ENCODE measurements at places on chromosomes 5 and 9.

GRCh38 chr5:120771202-120771601 is 307.1 kb downstream of the PRR16 start:
- no peak for DNase-seq

DNA sequence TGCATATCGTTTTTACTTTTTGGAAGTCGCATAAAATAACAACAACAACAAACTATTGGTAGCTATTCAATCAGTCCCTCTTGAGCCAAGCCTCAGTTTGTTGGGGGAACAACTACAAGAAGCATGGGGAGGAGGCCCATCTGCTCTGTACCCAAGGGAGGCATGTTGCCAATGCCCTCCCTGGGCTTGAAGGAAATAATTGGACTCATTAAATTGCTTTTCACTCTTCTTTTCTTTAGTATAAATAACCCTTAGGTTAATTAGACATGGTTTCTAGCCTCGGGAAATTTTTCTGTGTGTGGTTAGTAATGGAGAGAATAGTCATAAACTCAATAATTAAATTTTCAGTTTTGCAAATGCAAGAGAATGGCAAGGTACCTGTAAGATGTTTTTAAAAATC is 500.7 kb downstream of the TLE4 start:
- no peak for DNase-seq

- DNase-seq = no peak
Measured at GRCh38 chr9:105901514-105902109, 207.3 kb downstream of the TMEM38B start.

- no peak for DNase-seq
Measured at GRCh38 chr9:104977580-104977979, 49.6 kb upstream of the ABCA1 start.

GRCh38 chr5:134965271-134965825 is 2.4 kb upstream of the CATSPER3 start:
- DNase-seq = no peak

GRCh38 chr9:70101265-70101664 is 57.6 kb downstream of the MAMDC2 start:
- no peak for DNase-seq

DNA sequence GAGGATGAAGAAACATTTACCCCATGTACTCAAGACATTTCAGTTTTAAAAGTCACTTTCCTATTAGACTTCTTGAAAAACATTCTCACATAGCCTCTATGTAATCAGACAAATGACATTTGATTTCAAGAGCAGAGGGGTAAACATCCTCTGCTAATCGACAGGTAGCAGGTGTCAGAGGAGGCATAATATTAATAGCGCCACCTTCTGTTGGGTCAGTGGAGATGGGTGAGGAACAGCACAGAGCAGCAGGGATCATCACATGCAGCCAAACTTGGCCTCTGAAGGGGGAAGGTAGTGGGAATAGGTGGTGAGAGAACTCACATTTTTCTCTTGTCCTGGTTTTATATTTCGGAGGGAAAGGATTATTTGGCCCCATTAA is 3.3 kb upstream of the LSM11 start:
- no peak for DNase-seq

DNA sequence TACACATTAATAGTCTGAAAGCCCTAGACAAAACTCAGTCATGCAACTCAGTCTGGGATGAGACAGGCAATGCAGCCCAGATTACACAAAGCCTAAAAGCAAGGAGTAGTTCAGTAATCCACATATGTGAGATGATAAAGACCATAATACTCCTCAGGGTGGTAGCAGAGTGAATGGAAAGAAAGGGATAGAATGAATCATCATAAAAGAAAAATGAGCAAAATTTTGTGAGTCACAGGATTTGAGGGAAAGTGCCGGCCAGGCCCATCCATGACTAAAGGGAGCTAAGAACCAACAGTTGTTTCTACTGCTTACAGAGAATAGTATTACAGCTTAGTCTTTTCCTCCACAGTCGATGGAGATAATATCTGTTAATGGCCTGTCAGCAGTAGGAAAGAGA is 90.0 kb upstream of the POU5F2 start:
- DNase-seq = no peak

DNA sequence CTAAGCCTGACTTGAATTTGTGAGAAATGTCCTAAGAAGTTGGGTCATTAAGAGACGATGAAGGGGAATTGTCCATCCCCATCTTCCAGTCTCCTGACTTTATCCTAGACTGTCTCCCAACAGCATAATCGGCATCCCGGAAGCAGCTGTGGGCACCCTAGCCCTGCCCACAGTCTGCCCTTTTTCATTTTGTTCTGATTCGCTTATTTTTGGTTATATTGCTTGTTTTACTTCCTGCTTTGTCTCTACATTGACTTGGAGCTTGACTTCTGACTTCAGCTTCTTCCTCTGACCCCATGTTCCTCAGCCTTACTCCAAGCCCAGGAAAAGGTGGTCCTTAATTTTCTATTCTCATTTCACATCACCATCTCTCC is 41.8 kb downstream of the UGCG start:
- no peak for DNase-seq

All from NCI-H187 treated with DMSO at 0.1 percent for 48 hours (cell line).